ENCODE measurements at places on chromosomes 16 and 17. TPM values are rescaled to one million over a fixed set of nuclear protein-coding genes. Genes with fewer than 3 reads are reported as not detected.

The OR2C1 gene
- total RNA-seq, result not detected

The SLC5A10 gene
- not detected for total RNA-seq

The OTOP2 gene
- not detected for total RNA-seq

The MPV17L gene
- 8.2 TPM for total RNA-seq

The CHP2 gene
- total RNA-seq, result not detected

The NOD2 gene
- 7.4 TPM for total RNA-seq

The MYH2 gene
- total RNA-seq, result 11.9 TPM

The HAP1 gene
- not detected for total RNA-seq

The PLA2G10 gene
- total RNA-seq, result not detected

The HLF gene
- 12.5 TPM for total RNA-seq

The ADORA2B gene
- not detected for total RNA-seq

The ZSCAN10 gene
- total RNA-seq, result not detected

The CDK5RAP3 gene
- total RNA-seq, result 192 TPM

The NPIPB9 gene
- total RNA-seq, result 8.4 TPM

The TM4SF5 gene
- not detected for total RNA-seq

The DNAH9 gene
- total RNA-seq, result not detected

The BRD7 gene
- 63.5 TPM for total RNA-seq

The DHRS7C gene
- total RNA-seq, result not detected

The BAIAP3 gene
- total RNA-seq, result 15.7 TPM

The KRT38 gene
- not detected for total RNA-seq

The TBC1D28 gene
- not detected for total RNA-seq

The WNT9B gene
- total RNA-seq, result 2.2 TPM
